T-helper 2 cell (primary cell): ENCODE measurements at places on chromosomes 7 and 10.

DNA sequence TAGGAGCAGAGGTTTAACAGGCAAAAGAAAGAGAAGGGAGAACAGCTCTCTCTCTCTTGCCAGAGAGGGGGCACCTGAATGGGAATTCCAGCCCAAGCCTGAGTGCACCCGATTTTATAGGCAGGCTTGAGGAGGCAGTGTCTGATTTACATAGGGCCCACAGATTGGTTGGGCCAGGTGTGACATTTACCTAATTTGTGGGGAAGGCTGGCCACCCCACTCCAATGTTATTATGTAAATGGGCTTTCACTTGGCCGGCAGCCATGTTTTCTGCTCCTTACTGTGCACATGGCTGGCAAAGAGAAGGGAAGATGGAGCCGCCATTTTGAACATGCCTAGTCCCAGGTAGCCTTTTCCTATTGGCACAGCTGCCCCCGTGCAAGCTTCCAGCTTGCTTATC is 735.5 kb upstream of the AUTS2 start:
- no peak for DNase-seq

- DNase-seq: no peak
Observed at GRCh38 chr7:48473205-48473865, 302.1 kb downstream of the ABCA13 start.

- DNase-seq: no peak
Observed at GRCh38 chr10:126252884-126253610, 135.2 kb downstream of the ADAM12 start.

DNA sequence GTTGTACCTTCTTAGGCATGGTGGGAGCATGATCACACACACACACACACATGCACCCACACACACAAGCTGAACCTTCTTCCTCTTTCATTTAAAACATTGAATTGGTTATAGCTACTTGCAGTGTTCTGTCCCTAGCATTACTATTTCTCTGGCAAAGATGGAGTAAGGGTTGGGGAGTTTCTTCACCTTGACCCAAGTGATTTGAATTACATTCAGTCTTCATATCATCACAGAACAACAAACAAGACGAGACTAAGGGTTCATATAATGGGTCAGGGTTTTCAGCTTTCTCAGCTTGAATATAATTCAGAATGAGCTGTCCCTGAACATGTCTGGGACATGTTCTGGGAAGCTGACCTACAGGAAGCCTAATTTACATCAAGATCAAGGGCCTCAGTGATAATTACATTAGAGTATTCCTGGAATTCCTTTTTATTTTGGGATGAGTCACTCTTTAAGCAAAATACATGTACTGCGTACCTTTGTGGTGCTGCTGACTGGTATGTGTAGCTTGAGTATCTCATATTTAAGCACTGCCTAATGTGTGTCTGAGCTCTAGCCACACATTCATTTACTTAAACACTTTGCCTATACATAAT is 213.5 kb upstream of the TMEM229A start:
- no peak for DNase-seq

GRCh38 chr7:77862691-77863090 is 64.1 kb downstream of the PHTF2 start:
- DNase-seq: no peak
